ENCODE measurements at places on chromosomes 2 and 18.
A peak's percentile ranks its signal among the peaks of the same experiment; 100 is the strongest.

DNA sequence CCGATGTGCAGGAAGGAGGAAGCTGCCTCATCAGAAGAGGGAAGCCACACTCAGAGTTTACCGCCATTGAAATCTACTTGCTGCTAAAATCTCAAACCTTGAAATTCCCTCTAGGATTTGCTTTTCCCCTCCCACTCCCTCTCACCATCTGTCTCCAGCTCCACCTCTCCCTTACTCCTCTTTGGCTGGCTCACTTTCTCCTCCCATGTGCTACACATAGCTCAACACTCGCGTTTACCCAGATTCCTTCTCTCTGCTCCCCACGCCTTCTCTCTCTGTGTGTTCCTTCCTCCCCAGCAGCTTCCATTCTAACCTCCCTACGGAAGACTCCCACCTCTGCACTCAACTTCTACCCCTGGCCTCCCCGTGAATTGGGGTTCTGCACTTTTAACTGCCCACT is 143.1 kb downstream of the DNER start:
- DNase-seq, result no peak

DNA sequence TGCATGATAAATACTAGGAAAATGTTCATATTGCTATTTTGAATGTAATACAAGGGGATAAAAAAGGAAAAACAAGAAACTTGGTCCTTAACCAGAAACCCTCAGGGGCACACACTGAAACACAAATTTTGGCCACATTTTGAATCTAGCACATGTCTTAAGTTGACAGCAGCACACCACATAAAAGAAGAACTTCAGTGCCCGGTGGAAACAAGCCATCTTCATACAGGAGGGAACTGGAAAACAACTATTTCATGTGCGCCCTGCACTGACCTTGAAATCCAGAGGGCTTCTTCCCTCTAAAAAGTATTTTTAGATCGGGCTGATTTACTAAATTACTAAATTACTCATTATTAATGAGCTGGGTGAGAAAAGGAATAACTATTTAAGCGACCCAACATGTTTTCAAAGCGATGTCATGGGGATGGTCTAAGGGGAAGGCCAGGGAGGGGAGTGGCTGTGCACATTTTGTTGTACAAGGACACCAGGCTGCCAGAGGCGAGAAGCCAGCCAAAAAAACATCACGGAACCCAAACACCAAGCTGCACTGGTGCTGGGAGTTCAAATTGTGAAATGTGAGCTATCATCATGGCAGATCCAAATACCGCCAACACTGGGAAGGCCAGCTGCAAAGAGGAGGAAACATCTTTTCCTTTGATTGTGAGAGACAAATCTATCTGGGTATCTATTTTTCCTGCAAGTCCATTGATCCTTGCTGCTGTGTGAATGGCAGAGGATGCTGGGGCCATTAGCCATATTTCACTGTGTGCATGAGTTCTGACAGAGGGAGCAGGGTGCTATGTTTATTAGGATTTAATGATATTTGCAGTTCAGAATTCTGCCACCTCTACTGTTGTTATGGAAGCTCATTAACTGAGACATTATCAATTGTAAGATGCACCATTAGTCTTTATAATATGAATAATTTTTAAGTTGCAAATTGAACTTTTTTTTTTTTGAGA is 150.7 kb upstream of the LMAN1 start:
- DNase-seq, result no peak

DNA sequence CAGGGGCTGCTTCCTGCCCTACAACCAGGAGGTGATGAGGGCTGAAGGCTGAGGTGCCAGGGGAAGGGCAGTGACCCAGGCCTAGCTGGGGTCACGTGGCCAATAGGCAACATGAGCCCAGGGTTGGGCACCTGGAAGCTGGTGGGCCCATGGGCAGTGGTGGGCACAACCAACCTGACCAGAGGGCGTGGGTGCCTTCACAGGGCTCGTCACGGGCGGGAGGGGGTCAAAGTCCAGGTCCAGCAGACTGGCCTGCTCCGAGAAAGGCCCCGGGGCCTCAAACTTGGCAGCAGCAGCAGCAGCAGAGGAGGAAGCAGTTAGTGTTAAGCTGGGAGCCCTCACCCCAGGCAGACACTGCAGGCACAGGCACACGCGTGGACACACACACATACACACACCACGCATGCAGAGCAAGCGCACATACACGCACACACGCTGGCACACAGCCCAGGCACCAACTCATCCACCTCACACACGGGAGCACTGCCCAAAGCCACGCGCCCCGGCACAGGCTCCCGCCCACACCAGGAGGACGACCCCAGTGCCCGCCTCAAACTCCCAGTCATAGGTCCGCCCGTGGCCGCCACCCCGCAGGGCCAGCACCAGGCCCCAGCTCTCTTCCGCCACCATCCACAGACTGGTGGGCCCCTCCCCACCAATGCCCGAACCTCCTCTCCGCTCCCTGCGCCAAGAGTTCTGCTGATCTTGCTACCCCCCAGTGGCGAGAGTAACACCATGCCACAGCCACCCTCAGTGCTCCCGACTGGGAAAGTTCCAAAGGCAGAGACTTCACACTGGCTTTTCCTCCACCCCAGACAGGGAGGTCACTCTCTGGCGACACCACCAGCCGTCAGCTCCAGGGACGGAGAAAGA is 53.0 kb downstream of the BIN1 start:
- no peak for DNase-seq

DNA sequence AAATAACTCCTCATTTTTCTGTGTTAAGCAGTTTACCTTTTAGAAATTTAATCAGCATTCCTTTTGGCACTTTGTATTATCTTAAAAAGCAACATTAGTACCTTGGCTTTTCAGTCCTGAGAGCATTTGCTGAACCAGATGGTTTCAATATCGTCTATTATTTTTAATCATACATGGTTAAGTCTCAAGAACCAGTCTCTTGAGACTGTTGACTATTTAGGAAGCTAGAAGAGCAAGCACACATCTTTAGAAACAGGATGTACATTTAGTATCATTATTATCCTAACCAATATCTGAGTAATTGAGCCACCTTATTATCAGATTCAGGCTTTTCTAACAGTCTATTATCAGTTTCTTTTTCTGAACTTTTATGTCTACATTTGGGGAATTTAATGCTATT is 28.2 kb upstream of the ZEB2 start:
- DNase-seq, result no peak

GRCh38 chr2:200747668-200748618 is 63.8 kb upstream of the BZW1 start:
- DNase-seq, result no peak

DNA sequence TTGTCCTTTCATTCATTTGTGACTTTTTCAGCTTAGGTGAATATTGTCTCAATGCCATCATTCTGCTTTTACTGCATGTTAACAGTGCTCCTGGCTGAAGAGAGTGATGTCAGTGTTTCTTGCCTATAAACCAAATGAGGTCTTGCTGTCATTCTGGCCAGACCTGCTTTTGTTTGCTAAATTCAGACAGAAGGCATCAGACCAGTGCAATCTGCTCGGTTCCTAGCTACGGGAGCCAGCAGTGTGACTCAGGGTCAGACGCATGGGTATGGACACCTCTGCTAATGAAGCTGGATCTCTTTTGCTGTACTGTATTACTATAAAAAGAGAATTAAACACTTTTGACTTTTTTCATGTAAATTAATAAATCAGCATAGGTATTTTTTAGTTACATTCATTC is 178.9 kb downstream of the TMEM182 start:
- DNase-seq, result peak; percentile 26

DNA sequence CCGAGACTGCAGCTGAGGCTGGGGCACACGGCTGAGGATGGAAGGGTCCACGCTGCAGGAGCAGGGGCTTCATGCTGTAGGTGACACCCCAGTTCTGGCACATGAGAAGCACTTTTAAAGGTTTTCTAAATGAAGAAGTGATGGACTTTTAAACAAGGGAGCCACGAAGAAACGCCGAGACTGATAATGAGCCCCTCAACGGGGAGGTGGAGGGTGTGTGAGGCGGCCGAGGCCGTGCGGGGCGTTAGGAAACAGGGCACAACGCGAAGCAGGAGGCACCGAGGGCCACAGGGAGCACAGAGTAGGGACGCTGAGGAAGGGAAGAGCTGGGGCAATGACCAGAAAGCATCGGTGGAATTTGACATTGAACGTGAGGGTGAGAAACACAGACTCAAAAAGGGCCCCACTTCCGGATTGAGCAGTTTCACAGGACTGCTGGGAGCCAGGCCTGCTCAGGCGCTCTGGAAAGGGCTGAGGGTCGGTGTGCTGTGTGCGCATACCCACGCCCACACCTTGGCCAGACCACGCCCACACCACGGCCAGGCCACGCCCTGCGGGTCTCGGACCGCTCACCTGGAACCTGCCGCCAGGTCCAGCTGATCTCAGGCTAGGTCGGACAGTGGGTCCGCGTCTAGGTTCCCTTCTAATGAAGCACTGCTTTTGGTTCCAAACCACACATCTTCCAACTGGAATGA is 115.7 kb downstream of the GYPC start:
- DNase-seq, result no peak

DNA sequence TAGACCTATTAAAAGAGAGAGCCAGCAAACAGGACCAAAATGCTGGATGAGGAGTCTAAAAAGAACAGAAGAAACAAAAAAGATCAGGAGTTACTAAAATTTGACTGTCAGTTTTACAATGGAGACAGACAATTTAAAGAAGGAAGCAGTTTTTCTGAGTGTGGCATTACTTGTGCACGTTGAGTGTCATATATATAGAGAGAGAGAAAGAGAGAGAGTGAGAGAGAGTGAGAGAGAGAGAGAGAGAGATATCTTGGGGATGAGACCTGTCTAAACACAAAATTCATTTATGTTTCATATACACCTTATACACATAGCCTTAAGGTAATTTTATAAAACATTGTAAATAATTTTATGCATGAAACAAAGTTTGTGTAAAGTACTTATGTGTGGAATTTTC is 2.1 kb upstream of the GALNT3 start:
- no peak for DNase-seq

DNA sequence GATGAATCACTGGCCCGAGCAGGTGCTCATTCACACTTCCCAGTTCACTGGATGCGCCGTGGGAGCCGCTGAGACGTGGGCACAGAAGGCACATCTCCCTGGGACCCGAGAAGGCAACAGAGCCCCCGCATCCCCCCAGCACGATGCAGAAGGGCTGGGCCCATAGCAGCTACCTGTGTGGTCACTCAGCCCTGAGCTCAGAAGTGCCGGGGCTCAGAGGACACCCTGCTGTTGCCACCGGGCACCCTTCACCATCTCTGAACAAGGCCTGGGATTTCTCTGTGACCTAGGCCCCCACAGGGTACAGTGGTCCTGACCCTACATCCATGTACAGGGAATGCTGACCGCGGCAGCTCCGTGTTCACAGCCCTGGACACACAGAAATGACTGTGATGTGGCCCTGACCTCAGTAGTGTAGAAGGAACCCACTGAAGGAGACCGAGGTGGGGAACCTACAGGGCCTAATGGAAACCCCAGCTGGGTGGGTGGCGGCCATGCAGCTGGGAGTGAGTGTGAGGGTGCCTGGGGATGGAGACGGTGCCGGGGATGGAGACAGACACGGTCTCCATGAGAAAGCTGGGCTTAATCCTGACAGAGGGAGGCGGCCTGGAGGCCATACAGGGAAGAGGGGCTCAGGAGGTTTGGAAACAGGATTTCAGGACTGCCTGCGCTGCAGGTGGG is 111.9 kb upstream of the OTOS start:
- DNase-seq, result no peak

- DNase-seq, result peak; percentile 3
Observed at GRCh38 chr18:43904209-43904837, 627.0 kb upstream of the SYT4 start.

DNA sequence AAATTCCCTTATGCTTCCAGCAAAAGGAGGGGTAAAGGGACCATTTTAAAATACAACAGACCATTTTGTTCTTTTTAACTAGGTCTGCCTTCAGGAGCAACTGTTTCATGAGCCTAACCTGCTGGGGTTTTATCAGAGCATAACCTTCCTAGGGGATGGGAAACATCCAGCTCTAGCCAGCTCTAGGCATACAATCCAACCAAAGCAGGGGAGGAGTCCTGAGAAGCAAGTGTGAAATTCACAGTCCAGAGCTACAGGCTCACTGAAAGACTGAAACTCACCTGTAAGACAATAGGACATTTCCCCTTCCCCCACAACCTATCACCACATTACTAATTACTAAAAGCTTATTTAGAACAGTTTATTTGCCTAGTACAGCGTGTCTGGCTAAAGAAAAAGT is 1296.6 kb upstream of the DDX18 start:
- no peak for DNase-seq

DNA sequence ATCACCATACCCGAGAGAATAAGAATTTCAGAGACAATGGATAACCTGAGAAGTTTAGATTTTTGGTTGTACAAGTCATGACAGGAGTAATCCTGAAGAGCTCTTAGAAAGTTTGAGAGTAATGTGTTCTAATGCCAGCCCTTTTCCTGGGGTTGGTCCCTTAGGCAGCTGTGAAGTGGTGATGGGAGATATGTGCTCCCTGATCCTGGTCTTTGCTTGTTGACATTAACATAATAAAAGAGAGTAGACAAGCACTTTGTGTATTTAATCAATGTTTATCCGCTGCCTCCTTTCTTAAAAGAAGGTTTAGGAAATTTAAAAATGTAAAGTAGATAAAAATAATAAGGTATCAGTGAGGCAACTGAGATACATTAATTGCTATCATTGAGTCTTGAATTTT is 13.8 kb upstream of the DSC3 start:
- DNase-seq, result no peak

- DNase-seq, result no peak
Observed at GRCh38 chr2:191006297-191006696, 7.7 kb downstream of the STAT1 start.

GRCh38 chr2:138321458-138321857 is 180.1 kb upstream of the SPOPL start:
- peak; percentile 93 for DNase-seq

DNA sequence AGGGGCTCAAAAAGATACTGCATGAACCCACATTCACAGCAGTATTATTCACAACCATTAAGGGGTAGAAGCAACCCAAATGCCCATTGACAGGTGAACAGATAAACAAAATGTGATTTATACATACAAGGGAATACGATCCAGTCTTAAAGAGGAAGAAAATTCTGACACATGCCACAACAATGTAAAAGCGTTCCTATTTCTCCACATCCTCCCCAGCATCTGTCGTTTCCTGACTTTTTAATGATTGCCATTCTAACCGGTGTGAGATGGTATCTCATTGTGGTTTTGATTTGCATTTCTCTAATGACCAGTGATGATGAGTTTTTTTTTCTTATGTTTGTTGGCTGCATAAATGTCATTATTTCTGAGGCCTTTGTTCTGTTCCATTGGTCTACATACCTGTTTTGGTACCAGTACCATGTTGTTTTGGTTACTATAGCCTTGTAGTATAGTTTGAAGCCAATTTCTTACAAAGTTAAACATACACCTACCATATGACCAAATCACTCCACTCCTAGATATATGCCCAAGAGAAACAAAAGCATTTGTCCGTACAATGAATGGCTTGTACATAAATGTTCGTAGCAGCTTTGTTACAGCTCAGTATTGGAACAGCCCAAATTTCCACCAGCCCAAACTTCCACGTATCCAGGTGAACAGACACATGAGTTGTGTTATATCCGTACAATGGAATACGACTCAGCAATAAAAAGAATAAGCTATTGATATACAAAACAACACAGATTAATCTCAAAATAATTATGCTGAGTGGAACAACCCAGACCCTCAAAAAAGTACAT is 85.1 kb downstream of the TMEM131 start:
- no peak for DNase-seq

All from DMS153 (cell line).